ENCODE measurements at places on chromosomes 4 and X. TPM values are rescaled to one million over a fixed set of nuclear protein-coding genes. Genes with fewer than 3 reads are reported as not detected.
A peak's percentile ranks its signal among the peaks of the same experiment; 100 is the strongest.

Gene LRRC66
- total RNA-seq, result 1.7 TPM

DNA sequence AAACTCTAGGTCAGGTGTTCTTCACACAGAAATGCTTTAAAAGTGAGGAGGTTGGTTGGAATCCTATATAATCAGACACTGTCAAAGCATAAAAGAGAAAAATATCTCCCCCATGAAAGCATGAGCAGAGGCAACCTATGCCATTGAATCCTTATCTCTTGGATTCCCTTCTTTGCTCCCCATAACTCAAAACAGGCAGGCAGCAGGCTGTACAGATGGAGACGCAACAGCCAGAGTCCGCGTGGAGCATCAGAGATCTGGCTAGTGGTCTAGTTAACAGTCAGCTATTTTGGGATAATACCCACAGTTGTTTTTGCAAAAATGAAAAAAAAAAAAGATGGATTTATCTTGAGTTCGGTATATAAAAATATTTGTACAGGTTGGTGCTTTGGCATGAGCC is 490.0 kb upstream of the TENM3 start:
- no peaks in the 10 kb centered on the region for H3K4me1 ChIP-seq
- no peaks in the 10 kb centered on the region for H3K27me3 ChIP-seq
- no peak overlapping the region for H3K4me3 ChIP-seq
- H3K36me3 ChIP-seq, result no peaks in the 10 kb centered on the region
- H3K27ac ChIP-seq, result no peak overlapping the region
- DNase-seq, result no peak

DNA sequence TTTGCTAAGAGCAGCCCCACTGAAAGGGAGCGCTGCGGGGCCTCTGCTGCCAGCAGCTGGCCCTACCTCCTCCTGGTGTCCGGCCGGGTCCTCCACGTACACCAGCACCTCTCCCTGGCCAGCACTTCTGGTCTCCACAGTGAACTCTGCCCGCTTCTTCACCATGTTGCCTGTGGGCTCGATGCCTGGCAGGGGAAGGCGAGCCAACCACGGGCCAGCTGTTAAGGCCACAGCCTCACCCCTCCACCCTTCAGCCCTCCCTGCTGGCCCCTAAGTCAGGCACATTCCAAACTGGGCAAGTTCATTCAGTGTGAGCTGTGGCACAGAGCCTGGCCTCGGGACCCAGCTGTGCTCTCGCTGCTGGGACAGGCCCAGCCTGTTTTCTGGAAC is 7.8 kb downstream of the FLNA start:
- peak overlapping the region; percentile 13 for H3K27ac ChIP-seq
- H3K4me3 ChIP-seq, result no peak overlapping the region
- H3K36me3 ChIP-seq, result peaks cover 20% of the 10 kb centered on the region

DNA sequence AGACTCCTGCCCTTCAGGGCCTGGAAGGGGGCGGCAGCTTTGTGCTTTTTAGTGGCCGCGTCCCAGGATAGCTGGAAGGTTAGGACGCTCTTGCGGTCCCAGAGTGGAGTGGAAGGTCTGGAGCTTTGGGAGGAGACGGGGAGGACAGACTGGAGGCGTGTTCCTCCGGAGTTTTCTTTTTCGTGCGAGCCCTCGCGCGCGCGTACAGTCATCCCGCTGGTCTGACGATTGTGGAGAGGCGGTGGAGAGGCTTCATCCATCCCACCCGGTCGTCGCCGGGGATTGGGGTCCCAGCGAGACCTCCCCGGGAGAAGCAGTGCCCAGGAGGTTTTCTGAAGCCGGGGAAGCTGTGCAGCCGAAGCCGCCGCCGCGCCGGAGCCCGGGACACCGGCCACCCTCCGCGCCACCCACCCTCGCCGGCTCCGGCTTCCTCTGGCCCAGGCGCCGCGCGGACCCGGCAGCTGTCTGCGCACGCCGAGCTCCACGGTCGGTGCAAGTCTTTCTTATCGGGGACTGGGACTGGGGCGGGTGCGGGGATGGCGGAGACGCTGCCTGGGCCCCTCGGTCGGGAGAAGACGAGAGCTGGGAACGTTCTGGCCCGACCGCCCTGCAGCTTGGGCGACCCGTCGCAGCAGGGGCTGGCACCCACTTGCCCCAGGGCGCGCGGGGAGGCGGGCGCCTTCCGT is at the start of gene EDNRA:
EDNRA (plus strand) TSS at position 207 of the 686 bp plus-strand sequence. CDS start 4,585 bp downstream, outside the sequence.
- H3K27ac ChIP-seq, result peak within 1 kb of the TSS; percentile 55
- no peaks in the 10 kb centered on the region for H3K4me1 ChIP-seq
- no peaks in the 10 kb centered on the region for H3K27me3 ChIP-seq
- H3K4me3 ChIP-seq, result peak within 1 kb of the TSS; percentile 42

- no peak overlapping the region for H3K4me3 ChIP-seq
- no peaks in the 10 kb centered on the region for H3K27me3 ChIP-seq
These were observed 10.7 kb upstream of the KIT start for GRCh38 chr4:54647070-54647469.

Data from Peyer's patch (tissue), 4 donors.